ENCODE measurements at places on chromosomes 3 and 15. TPM values are rescaled to one million over a fixed set of nuclear protein-coding genes. Genes with fewer than 3 reads are reported as not detected.

CYP11A1 gene
- total RNA-seq: 1.3 TPM

ANP32A gene
- total RNA-seq: 63.4 TPM

CCDC13 gene
- 2.9 TPM for total RNA-seq

DNA sequence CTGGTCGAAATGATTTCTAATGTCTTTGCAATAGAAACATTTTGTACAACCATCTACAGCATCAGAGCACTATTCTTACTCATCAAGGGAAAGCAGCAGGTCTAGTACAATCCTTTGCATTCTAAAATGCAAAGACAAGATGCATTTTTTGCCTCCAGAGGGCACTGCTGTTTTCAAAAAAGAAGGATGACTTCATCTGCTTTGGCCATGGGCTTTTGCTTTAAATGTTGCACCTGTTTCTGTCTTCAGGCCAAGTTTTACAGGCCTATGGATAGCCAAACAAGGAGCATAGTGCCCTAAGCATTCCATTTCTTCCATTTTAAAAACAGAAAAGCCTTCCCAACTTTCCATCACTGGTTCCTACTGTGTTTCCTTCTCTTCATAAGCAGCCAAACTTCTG lies 3.4 kb downstream of the PARP9 start:
- DNase-seq: no peak

- no peak for DNase-seq
Observed at GRCh38 chr15:79978655-79979514, 7.9 kb upstream of the BCL2A1 start.
